HepG2 (cell line): ENCODE measurements at places on chromosomes 1 and 21.
A peak's percentile ranks its signal among the peaks of the same experiment; 100 is the strongest.

GRCh38 chr1:91555074-91555730 is 54.6 kb downstream of the CDC7 start:
- no peak for DNase-seq

- DNase-seq: no peak
These were observed 124.1 kb downstream of the RYR2 start for GRCh38 chr1:237166086-237166485.

- no peak for DNase-seq
These were observed 46.5 kb upstream of the ACTRT2 start for GRCh38 chr1:2974701-2975301.

GRCh38 chr21:34526618-34527290 is 14.7 kb upstream of the KCNE1 start:
- peak; percentile 96 for DNase-seq

DNA sequence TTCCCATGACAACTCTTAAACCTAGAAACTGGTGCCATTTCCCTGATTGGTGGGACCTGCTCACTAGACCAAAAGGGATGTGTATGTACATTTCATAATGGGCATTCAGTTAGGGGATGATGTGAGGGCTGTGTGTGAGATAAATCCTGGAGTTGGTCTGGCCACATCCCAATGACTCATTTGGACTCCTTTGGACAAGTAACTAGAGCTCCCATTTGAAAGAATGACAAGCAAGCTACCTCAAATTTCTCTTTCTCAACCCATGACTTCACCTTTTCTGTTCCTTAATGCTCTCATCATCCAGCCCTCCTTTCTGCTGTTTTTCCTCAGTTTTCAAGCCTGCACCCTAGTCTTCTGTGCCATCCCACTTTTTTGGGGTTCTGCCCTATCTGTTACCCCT is 27.9 kb downstream of the EBNA1BP2 start:
- no peak for DNase-seq

GRCh38 chr1:103561643-103562395 is 9.6 kb upstream of the AMY2B start:
- no peak for DNase-seq

DNA sequence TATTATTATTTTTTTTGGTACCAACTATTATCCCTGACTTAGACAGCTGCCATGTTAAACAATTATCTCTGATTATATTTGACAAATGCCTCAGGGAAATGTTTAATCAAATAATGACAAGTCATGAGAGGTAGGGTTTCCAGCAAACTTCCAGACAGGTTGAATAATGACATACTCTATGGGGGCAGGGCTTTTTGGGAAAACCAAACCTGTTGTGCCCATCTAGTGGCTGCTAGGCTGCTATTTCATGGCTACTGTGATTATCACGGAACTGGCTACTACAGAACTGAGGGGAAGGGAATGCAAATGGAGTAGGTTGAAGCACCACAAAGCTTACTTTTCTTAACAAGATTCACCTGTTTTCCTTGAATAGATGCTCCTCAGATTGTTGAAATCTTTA is 77.6 kb downstream of the DUSP10 start:
- DNase-seq: no peak

GRCh38 chr1:70043804-70044203 is 161.6 kb downstream of the LRRC40 start:
- no peak for DNase-seq

DNA sequence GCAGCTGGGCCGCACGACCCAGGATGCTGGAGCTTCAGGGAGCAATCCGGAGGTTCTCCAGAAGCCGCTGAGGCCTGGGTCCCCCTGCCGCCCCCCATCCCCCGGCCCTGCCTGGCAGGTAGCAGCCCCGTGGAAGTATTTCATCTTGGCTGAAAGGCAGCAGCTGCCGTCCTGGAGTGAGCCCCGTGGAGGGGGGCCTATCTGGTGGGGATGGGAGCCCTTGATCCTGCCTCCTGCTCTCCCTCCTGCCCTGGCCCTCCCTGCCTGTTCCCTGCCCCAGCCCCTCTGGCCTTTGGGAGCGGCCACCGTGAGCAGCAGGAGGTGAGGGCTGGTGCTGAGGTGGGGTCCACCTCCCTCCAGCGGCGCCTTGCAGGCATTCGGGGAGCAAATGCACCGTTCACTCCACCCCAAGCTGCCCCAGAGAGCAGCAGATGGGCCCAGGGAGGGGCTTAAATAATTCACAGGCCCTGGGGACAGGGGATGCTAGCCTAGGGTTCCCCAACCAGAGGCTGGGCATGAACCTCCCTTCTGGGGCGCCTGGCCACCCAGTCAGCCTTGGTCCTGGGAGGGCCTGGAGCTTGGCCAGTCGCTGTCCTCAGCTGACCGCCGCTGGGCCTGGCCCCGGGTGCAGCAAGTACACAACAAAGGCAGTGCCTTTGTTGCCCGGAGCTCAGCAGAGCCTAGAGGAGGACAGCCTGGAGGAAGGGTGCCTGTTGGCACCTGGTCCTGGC is 23.7 kb upstream of the PLCH2 start:
- DNase-seq: no peak

DNA sequence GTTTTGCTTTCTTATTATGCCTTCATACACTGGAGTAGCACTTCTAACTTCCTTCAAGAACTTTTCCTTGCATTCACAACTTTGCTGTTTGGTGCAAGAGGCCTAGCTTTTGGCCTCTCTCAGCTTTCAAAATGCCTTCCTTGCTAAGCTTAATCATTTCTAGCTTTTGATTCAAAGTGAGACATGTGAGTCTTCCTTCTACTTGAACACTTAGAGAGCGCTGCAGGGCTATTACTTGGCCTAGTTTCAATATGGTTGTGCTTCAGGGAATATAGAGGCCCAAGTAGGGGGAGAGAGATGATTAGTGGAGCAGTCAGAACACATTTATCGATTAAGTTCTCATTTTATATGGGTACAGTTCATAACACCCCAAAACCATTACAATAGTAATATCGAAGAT is 12.4 kb downstream of the ANGEL2 start:
- DNase-seq: no peak

DNA sequence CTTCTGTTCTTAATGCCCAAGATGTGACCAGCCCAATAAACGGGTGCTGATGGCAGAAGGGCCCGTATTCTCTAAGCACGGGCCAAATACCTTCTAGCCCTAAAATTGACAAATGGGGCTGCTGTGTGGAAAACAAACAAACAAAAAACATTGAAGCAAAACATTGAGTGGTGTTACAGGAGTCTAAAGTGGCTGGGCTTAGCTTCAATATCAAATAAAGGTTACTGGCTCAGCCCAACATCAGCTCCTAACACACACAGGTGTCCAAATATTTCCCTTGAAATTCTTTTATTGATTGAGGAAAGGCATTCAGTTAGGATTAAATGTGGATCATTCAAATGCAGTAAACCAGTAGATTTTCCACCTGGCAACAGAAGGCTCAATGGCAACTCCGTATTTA is 13.3 kb upstream of the TTF2 start:
- DNase-seq: no peak

GRCh38 chr1:31243501-31244286 is 4.0 kb upstream of the NKAIN1 start:
- DNase-seq: no peak

- DNase-seq: no peak
These were observed 207.1 kb downstream of the AKT3 start for GRCh38 chr1:243642936-243643335.

DNA sequence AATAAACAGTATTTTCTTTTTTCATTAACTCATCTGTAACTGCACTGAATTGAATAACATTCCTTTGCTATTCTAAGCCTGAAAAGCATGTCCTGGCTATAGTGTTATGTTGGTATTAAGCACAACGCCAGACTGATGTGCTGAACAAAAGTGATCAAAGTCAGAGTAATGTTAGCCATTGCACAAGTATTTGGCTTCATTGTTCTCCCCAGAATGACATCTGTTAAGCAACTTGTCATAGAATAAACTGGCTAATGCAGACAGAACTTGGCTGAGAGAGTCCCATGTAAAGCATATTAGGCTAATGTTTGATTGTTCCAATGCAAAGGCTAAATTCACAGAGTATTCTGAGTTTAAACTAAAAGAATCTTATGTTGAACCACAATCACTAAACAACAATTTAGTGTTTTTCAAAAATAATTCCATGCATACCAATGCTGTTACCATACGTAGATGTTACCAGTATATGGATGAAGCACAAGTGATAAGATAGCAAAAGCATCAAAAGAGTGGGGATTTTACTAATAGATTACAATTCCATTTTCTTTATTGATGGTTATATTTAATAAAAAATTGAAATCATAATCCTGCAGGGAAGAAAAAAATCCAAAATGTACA is 235.3 kb upstream of the DMRTA2 start:
- peak; percentile 50 for DNase-seq

DNA sequence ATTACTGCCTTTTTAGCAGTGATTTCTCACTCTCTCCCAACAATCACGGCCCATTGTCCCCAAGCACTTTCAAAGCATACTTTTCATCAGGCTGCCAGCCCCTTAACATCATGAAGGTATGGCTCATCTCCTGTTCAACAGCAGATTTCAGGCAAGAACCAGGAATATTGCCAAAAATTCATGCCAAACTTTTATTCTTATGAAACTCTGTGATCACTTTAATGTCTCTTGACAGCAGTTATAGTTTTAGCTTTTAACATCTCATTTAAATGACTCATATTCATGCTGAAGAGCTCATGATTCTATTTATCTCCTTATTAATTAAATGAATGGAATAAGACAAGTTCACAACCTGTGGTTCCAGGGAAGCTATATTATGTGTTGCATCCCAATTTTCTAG is 235.1 kb downstream of the GRIK1 start:
- no peak for DNase-seq

DNA sequence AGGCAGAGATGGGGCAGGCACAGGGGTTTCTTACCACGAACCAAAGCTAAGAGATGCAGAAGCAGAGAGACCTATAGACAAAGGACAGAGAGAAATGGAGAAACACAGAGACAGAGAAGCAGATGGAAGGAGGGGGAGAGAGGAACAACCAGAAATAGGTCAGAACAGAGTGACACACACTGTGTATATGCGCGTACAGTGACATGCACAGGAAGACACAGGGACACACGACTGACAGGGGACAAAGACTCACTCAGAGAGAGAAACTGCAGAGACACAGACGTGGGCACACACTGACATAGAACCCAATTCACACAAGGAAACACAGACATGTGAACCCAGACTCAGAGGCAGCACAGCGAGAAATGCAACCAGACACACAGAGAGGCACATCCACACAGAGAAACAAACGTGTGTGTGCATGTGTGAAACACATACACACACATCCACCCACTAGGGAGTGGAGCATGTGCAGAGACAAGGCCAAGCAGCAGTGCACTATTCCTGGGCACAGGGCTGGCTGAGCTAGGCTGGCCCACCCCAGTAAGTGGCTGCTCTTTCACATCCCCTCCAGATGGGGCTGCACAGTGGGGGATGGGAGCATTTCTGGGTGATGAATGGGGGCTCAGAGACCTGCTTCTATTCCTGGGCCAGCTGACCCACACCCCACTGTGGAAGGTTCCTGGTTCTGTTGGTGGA is 123.4 kb upstream of the CSF3R start:
- DNase-seq: no peak

DNA sequence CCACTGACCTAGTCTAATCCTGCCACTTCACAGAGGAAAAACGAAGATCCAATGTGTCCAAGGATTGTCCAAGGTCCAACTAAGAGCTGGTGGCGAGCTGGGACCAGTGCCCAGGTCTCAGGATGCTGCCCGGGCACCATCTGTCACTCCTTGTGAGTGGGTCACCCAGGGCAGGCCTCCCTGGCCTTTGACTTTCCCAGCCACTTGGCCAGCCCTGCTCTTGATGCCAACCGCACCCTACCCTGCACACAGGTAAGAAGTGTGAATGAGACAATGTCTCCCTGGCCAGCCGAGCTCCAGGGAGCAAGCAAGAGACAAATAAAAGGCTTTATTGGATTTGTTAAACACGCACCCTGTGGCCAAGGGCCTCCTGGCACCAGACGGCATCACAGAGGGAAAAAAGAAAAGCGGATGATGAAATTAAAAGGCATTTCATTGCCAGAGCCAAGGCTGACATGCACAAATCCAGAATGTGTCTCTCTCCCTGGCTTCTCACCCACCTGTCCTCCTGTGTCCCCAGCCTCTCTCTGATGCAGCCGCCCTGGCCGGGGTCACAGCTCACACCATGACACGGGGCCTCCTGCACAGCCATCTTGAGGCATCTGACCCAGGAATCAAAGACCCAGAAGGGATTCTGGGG is 72.8 kb downstream of the CAMK2N1 start:
- no peak for DNase-seq

GRCh38 chr1:197356723-197357533 is 88.9 kb downstream of the CRB1 start:
- DNase-seq: peak; percentile 32

DNA sequence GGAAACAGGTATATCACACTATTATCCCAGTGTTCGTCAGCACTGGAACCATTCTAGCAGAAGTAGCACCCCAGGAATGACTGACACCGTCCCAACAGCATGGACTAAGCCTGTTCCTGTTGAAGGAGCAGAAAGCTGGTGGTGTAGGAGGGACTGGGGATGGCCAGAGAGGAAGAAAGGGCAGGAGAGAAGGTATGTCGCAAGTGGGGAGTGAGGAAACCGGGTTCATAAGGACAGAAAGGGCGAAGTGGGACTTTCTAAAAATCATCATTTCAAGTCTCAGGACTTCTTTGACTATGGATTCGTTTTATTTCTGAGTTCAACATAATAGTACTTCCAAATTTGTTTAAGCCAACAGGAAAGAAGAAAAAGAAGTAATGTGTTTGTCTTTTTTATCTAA is 19.7 kb upstream of the MX1 start:
- no peak for DNase-seq

DNA sequence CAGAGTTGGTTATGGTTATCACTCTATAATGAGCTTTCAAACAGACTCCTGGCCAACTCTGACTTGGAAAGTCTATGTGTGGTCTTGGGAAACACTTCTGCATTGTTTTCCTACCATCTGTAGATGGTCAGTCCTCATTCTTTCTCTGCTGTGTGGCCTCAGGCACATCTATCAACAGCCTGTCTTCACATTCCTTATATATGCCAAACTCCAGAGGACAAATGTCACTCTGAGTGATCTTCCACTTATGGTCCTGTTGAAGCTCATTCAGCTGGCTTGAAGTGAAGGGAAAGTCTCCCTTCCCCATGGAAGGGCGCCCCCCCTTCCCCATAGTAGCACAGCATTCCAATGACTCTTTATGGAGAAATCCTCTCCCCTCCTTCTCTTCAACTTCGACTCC is 58.7 kb downstream of the VANGL2 start:
- no peak for DNase-seq

- no peak for DNase-seq
These were observed 512.2 kb downstream of the LTN1 start for GRCh38 chr21:28480470-28480869.

DNA sequence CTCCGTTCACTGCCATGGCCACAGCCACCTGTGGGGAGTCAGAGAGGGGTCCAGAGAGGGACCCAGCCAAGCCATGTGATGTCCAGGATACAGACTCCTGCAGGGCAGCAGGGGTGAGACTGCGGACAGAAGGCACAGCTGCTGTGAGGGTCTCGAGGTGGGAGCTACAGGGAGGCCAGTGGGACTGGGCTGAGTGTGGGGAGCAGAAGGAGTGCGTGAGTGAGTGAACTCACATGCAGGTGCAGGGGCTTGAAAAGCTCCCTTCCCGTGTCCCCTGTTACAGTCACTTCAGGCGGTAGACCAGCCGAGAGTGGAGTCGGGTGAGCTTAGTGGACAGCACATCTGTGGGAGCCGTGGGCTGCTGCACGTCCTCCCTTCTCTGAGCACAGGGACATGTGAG is 42.4 kb downstream of the S100B start:
- DNase-seq: no peak

- peak; percentile 7 for DNase-seq
These were observed 117.2 kb upstream of the KCNJ15 start for GRCh38 chr21:38139380-38140168.
